ENCODE measurements at places on chromosomes 3 and 15.

DNA sequence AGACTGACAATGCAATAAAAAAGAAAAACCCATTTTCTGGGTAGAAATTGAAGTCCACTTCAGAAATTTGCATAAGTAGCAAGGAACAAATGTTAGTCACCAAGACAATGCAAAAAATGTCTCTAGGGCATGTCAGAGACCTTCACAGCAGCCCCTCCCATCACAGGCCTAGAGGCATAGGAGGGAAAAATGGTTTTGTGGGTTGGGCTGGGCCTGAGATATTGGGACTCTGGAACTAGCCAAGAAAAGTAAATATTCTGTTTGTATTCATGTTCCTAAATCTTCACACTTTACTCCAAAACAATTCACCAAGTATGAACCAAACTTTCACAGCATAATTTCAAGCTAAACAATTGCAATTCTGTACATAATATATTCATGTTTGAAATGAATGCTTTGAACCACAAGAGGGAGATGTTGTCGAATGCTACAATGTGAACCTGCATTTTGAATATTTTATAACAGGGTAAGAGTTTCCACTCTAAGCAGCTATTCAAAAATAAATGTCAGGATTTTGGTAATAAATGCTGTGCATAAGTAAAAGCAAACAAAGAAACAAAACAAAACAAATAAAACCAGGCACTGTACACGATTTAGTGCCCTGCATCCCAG lies 429.2 kb downstream of the OTOL1 start:
- no peak for DNase-seq

- DNase-seq = no peak
These were observed 536.7 kb upstream of the TBL1XR1 start for GRCh38 chr3:177733936-177734335.

GRCh38 chr15:54256190-54256589 lies 277.9 kb downstream of the UNC13C start:
- no peak for DNase-seq

- DNase-seq = peak; percentile 68
These were observed 58.2 kb downstream of the ZBTB38 start for GRCh38 chr3:141426404-141427034.

DNA sequence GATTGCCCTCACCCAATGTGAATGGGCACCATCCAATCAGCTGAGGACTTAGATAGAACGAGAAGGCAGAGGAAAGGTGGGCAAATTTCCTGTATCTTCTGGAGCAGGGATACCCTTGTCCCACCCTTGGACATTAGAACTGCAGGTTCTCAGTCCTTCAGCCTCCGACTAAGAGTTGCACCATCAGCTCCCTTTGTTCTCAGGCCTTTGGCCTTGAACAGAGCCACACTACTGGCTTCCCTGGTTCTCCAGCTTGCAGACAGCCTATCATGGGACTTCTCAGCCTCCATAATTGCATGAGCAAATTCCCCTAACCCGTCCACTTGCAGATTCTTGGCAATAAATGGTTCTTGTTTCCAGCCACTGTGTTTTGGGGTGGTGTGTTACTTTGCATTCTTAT lies 102.4 kb downstream of the LSM3 start:
- DNase-seq = no peak

GRCh38 chr3:70516076-70516475 lies 203.6 kb upstream of the MDFIC2 start:
- DNase-seq = no peak

GRCh38 chr15:50765195-50765967 lies at the start of gene SPPL2A:
Gene SPPL2A, minus strand, starts transcription at chr15:50765706. Its CDS starts 173 bp downstream, at chr15:50765533.
- peak; percentile 87 for DNase-seq

GRCh38 chr15:29624271-29624670 lies 198.0 kb downstream of the TJP1 start:
- DNase-seq = no peak

- DNase-seq = no peak
These were observed 24.8 kb upstream of the CMTM7 start for GRCh38 chr3:32366638-32367397.

DNA sequence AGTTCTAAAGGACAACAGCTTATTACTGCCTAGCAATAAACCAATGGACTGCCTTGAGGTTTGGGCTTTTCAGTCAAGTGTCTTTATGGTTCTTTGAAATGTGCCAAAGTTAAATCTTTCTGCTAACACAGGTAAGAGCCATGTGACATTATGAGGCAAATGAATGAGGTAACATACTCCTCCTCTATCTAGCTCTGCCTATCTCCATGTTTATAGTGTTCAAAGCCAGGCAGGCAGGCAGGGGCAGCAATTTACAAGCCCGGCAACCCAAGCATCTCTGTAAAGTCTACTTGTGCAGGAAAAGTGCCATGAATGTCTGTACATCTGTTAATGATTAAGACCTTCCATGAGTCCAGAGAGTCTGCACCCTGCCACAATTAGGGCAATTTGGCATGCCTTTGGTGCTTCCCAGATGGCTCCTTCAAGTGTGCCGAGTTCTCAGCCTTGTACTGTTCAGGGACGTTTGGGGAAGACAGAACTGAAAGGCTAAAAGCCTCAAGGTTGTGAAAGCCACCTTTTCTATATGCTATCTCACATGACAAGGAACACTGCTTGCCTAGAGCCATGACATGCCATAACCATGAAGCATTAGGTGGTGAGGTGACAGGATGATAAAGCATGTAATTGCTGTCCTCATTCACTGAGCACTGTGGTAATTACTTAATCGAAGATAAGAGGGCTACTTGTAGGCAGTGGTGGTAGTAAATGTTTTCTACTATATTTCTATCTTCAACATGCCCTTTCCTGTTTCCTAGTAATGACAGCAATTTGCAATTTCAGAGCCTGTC lies 41.4 kb upstream of the EIF1B start:
- no peak for DNase-seq

DNA sequence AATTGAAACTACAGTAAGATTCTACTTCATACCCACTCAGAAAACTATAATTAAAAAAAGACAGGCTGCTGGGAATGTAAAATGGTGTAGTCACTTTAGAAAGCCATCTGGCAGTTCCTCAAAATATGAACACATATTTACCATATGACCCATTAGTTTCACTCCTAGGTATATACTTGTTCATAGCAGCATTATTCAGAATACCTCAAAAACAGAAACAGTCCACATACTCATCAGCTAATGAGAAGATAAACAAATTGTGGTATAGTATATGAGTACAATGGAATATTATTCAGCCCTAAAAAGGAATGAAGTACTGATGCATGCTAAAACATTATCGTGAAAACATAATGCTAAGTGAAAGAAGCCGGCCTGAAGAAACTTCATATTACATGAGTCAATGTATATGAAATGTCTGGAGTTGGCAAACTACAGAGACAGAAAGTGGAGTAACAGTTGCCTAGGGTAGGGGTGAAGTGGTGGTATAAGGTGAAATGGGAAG lies 23.8 kb downstream of the WDR53 start:
- no peak for DNase-seq

DNA sequence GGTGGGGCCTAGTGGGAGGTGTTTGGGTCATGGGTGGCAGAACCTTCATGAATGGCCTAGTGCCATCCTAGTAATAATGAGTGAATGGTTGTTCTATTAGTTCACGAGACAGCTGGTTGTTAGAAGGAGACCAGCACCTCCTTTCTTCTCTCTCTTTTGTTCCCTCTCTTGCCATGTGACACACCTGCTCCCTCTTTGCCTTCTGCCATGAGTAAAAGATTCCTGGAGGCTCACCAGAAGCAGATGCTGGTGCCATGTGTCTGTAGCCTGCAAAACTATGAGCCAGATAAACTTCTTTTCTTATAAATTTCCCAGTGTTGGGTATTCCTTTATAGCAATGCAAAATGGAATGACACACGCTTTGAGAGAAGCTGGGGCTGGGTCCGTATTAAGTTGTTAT lies 89.0 kb upstream of the SLC4A7 start:
- no peak for DNase-seq

DNA sequence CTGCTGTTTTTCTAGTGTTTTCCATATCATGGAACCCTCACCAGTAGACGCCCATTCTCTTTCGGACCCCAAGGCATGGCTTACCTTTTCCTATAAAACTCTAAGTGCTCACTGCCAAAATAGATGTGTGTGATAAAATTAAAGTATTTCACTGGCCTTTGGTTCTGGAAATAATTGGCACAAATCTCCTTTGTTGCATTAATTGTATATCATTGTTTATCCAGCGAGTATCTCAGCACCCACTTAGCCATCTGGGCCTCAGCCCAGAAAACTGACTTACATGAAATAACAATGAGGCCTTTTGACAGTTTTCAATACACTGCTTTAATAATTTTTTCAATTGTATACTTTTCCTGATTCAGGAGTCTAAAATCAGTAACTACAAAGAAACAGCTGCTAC lies 105.1 kb downstream of the MECOM start:
- no peak for DNase-seq

DNA sequence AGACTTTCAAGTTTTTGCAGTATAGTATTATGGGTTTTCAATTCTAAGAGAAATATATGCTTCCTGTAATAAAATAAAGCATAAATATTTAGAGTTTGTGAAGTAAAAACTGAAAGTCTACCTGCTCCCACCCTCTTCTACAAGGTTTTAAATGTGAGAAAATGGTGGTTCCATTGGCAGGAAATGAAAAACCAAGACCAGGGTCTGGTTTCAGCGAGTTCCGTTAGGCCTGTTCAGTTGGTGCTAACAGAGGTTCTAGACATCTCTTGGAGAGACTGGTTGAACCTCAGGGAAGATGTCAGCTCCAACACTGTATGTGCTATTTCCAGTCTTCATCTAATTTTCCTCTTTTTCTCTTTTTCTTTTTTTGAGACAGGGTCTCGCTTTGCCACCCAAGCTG lies 11.8 kb upstream of the MYO1E start:
- DNase-seq = no peak

- peak; percentile 45 for DNase-seq
These were observed 7.4 kb downstream of the AQP9 start for GRCh38 chr15:58145606-58146005.

- no peak for DNase-seq
These were observed 178.9 kb upstream of the THRB start for GRCh38 chr3:24673596-24673995.

GRCh38 chr3:156728267-156728985 lies 54.0 kb downstream of the TIPARP start:
- DNase-seq = no peak

GRCh38 chr3:3815206-3815605 lies 16.0 kb downstream of the LRRN1 start:
- no peak for DNase-seq

- no peak for DNase-seq
These were observed 141.3 kb upstream of the LRRFIP2 start for GRCh38 chr3:37315669-37316068.

GRCh38 chr3:43388915-43389314 lies 102.6 kb downstream of the SNRK start:
- no peak for DNase-seq

DNA sequence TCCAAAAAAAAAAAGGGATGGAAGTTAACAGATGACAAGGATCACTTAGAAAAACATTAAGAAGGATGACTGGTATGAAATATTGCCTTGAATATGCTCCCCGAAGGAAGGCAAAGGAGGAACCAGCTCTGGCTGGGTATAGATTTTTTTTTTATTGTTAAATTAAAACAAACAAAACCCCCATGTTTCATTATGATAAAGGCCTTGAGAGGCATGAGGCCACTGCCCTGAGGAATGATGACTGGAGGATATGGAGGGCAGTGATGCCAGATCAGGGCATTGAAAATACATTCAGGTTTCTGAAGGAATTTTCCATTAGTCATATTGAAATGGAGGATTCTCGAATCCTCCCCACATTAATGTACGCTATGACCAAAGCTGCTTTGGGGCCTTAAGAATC lies 120.9 kb downstream of the ADAMTS9 start:
- DNase-seq = no peak

DNA sequence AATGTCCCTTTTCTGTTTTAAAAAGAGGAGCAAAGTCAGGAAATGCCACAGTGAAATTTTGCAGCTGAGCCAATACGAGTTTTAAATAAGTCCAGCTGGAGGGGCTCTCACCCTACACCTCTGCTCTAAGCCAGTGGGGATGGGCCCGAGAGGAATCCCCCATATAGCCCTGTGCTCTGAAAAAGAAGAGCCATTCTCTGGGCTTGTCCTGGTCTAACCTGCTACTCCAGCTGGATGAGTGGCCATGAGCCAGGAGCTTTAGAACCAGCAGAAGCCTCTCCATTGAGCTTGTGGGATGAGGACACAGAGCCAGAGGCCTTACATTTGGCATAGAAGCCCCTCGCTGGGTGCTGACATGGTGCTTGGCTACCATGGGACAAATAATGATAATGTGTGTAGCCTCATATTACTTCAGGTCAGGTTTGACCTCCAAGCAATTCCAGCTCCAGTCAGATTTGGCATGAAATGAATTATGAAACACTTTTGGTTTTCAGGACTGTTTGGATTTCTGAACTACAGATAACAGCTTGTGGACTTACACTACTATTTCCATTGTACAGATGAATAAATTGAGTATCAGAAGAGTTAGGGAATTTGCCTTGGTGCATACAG lies 172.4 kb downstream of the CHST2 start:
- no peak for DNase-seq

- DNase-seq = peak; percentile 63
These were observed 16.2 kb upstream of the VILL start for GRCh38 chr3:37974121-37975083.

DNA sequence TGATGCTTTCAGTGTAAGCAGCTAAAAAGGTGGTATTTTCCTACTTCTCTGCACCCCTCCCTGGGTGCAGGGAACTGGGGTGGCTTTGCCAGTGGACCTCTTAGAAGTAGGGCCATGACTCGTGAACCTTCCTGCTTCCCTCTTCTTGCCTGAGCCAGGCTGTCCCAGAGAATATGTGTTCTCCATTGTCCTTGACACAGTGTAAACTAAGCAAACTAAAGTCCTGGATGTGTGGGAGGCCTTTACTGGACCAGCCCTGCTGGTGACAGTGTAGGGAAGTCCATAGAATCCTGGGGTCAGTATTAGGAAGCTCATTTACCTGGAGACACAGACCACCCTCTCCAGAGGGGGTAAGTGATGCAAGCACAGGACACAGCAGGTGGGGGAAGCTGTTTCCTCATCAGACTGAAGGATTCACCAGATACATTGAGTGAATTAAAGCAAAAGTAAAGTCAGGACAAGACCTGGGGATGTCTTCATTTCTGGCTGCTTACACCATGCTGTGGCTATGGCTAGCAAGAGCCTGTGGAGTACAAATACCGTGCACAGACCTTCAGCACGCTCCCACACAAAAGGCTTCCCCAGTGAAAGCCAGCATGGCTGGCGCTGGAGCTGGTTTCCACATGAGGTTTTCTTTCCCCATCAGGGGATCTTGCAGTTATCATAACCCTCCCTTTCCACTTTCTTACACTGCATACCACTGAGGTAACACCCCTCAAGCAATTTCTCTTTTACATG lies 64.8 kb upstream of the LPP start:
- no peak for DNase-seq

GRCh38 chr15:55991802-55992768 lies 1.3 kb downstream of the NEDD4 start:
- DNase-seq = no peak

GRCh38 chr3:101453961-101454360 lies 59.1 kb downstream of the SENP7 start:
- DNase-seq = no peak

- DNase-seq = no peak
These were observed 143.4 kb downstream of the CLSTN2 start for GRCh38 chr3:140078343-140078742.

GRCh38 chr3:46406788-46407611 lies at the start of the genes CCR5AS and CCRL2:
Gene CCR5AS, minus strand, starts transcription at chr3:46407066.
Gene CCRL2, plus strand, starts transcription at chr3:46407259. Its CDS starts 821 bp downstream, at chr3:46408080.
- peak; percentile 97 for DNase-seq
